ENCODE measurements at places on chromosomes 3 and 15. TPM values are rescaled to one million over a fixed set of nuclear protein-coding genes. Genes with fewer than 3 reads are reported as not detected.

Gene CPNE4
- not detected for total RNA-seq

Gene C3orf20
- total RNA-seq, result not detected

Gene ZIC1
- total RNA-seq, result 0.36 TPM

Gene DUOXA2
- total RNA-seq, result not detected

Gene HERC2
- total RNA-seq, result 69.7 TPM

Gene GP9
- total RNA-seq, result not detected

- no peaks in the 10 kb centered on the region for H3K27me3 ChIP-seq
- H3K27ac ChIP-seq, result no peak overlapping the region
- no peaks in the 10 kb centered on the region for H3K4me1 ChIP-seq
- H3K4me3 ChIP-seq, result no peak overlapping the region
- no peaks in the 10 kb centered on the region for H3K36me3 ChIP-seq
- DNase-seq, result no peak
These were observed 128.6 kb downstream of the SLCO3A1 start for GRCh38 chr15:91981821-91982800.

DNA sequence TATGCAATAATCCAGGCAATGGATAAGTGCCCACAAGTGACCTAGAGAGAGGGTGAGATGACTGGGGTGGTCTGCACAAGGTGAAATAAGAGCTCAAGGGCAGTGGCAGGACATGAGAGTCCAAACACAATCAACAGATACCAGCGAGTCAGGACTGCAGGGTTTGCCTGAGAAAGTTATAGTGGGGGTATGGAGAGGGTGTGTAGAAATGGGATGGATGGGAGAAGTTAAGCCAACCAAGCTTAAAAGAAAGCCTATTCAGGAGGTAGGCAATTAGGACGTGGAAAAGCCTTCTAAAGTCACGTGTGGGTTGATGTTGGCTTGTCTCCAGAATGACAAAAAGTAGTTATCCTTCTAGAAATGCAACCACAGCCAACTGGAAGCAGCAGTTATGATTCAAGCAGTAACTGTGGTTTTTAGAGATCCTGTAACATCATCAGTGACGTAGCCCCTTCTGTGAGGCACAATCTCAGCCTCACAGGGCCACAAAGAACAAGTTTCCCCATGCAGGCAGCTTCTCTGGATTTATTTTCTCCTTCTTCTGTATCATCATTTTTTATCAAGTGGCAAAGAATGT is 56.1 kb downstream of the FAM174B start:
- H3K27me3 ChIP-seq, result peaks cover 7% of the 10 kb centered on the region
- H3K4me3 ChIP-seq, result no peak overlapping the region
- H3K36me3 ChIP-seq, result no peaks in the 10 kb centered on the region
- no peak overlapping the region for H3K27ac ChIP-seq

- no peak overlapping the region for H3K4me3 ChIP-seq
- H3K4me1 ChIP-seq, result peaks cover 71% of the 10 kb centered on the region
- H3K36me3 ChIP-seq, result peaks cover 3% of the 10 kb centered on the region
- DNase-seq, result no peak
- H3K27ac ChIP-seq, result peak overlapping the region; percentile 85
These were observed 9.7 kb downstream of the TPM1 start for GRCh38 chr15:63052077-63052841.
